ENCODE measurements at places on chromosomes 2 and 18. TPM values are rescaled to one million over a fixed set of nuclear protein-coding genes. Genes with fewer than 3 reads are reported as not detected.

DNA sequence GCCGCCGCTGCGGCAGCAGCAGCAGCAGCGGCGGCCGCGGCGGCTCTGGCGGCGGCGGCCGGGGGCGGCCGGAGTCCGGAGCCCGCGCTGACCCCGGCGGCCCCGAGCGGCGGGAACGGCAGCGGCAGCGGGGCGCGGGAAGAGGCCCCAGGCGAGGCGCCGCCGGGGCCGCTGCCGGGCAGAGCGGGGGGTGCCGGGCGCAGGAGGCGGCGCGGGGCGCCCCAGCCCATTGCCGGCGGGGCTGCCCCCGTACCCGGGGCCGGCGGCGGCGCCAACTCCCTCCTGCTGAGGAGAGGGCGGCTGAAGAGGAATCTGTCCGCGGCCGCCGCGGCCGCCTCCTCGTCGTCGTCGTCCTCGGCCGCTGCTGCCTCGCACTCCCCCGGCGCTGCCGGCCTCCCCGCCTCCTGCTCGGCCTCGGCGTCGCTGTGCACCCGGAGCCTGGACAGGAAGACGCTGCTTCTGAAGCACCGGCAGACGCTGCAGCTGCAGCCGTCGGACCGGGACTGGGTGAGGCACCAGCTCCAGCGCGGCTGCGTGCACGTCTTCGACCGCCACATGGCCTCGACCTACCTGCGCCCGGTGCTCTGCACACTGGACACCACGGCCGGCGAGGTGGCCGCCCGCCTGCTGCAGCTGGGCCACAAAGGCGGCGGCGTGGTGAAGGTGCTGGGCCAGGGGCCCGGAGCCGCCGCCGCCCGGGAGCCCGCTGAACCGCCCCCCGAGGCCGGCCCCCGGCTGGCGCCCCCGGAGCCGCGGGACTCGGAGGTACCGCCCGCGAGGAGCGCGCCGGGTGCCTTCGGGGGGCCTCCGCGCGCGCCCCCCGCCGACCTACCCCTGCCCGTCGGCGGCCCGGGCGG, 646 bp downstream of the PHLPP1 start:
- no peaks in the 10 kb centered on the region for H3K27me3 ChIP-seq
- peak; percentile 78 for DNase-seq

DNA sequence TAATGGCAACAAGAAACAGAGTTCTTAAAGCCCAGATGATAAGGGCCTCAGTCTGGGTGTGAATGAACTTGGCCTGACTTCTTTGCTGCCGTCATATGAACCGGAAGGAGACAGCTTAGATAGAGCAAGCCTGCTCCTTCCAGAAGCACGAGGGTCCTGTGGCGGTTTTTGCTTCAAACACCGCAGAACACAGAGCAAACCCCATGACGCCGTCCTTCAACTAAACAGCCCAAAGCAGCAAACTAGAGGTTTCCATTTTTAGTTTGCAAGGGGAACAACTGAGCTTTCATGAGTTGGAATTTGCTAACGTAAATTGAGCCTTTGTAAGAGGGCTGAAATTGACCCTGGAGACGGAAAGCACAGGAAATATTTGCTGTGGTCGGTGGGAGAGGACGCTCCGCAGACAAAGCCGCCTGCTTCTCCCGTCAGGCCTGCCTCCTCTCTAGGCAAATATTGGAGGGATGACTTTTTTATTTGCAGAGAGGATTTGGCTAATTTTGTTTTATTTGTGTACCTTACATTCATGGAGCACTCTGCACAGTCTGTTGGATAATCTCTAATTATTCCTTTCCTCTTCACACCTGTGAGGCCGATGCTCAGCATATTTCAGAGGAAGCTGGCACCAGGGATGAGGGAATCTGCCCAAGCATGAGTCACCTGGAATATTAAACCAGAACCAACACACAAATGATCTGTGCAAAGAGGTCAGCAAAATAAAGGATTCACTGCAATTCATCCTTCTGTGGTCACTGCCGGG, 134.0 kb upstream of the NCK2 start:
- H3K4me3 ChIP-seq, result no peak overlapping the region
- H3K27ac ChIP-seq, result no peak overlapping the region
- H3K4me1 ChIP-seq, result no peaks in the 10 kb centered on the region
- no peak for DNase-seq
- no peaks in the 10 kb centered on the region for H3K27me3 ChIP-seq

ABCA12 gene
- total RNA-seq, result not detected

CAPN14 gene
- total RNA-seq, result 0.43 TPM

EDAR gene
- total RNA-seq, result not detected

DNA sequence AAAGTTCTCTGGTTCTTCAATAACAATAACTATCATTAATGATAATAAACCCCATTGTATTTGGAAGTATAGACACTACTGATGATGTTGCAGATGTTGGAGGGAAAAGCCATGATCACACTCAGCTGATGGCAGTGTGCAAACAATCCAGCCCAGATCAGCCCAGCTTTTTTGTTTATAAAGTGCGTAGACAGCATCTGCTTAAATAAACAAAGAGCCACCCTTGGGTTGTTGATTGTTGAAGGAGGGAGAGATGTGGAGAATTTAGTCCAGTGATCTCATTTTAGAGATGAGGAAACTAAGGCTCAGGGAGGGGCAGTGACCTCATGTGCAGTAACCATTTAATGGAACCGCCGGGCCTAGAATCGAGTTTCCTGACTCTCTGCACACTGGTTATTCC, 56.0 kb upstream of the MEX3C start:
- H3K36me3 ChIP-seq, result no peaks in the 10 kb centered on the region
- H3K4me3 ChIP-seq, result no peak overlapping the region
- no peak for DNase-seq
- H3K4me1 ChIP-seq, result peaks cover 13% of the 10 kb centered on the region
- no peak overlapping the region for H3K27ac ChIP-seq

DNA sequence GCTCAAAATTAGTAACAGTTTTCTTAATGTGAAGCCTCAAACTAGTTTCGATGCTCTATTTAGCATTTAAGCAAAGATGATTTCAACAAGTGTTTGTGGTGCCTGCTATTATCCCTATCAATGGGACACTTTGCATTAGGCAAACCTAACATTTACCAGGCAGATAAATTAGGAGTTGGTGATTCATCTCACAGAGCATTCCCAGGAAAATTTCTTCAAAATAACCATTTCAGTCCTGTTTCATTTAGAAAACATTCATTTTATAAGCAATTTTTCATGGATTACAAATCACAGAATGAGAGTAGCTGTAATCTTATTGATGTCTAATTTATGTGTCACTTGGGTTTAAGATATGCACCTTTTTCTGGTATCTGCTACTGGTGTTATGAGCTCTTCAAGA, 62.7 kb downstream of the CLHC1 start:
- H3K27ac ChIP-seq, result no peak overlapping the region
- no peak overlapping the region for H3K4me3 ChIP-seq
- H3K4me1 ChIP-seq, result no peaks in the 10 kb centered on the region
- DNase-seq, result no peak
- H3K27me3 ChIP-seq, result no peaks in the 10 kb centered on the region

GRCh38 chr2:95289253-95289652, 7.9 kb upstream of the KCNIP3 start:
- H3K27ac ChIP-seq, result no peak overlapping the region
- peaks cover 5% of the 10 kb centered on the region for H3K36me3 ChIP-seq
- no peak for DNase-seq
- no peak overlapping the region for H3K4me3 ChIP-seq
- H3K27me3 ChIP-seq, result no peaks in the 10 kb centered on the region

GRCh38 chr2:108585436-108585835, 51.2 kb downstream of the LIMS1 start:
- H3K4me1 ChIP-seq, result peaks cover 45% of the 10 kb centered on the region
- H3K36me3 ChIP-seq, result no peaks in the 10 kb centered on the region
- DNase-seq, result no peak
- H3K27me3 ChIP-seq, result no peaks in the 10 kb centered on the region
- H3K27ac ChIP-seq, result no peak overlapping the region

DNA sequence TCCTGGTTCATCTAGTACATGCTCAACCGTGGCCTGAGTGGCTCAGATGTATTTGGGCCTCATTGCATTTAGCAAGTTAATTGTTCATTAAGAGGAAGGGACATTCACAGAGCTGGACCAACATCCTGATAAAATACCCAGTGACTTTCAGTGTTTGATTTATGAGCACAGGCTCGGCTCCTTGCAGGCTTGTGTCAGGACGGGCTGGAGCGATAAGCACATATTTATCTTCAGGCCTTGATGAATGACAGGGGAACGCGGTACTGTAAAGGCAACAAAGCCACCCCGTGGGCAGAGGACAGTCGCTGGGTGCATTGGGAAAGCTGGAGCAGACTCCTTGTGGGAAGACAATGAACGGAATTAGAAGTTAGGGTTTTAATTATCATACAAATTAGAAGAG, 548.6 kb upstream of the HS6ST1 start:
- H3K27me3 ChIP-seq, result no peaks in the 10 kb centered on the region
- no peak for DNase-seq
- H3K4me1 ChIP-seq, result no peaks in the 10 kb centered on the region
- no peak overlapping the region for H3K4me3 ChIP-seq
- H3K27ac ChIP-seq, result no peak overlapping the region
- no peaks in the 10 kb centered on the region for H3K36me3 ChIP-seq

GRCh38 chr2:1614564-1614963, 129.8 kb downstream of the PXDN start:
- no peak overlapping the region for H3K4me3 ChIP-seq
- DNase-seq, result no peak
- no peaks in the 10 kb centered on the region for H3K36me3 ChIP-seq
- no peaks in the 10 kb centered on the region for H3K4me1 ChIP-seq

GRCh38 chr2:60707750-60708371, 48.2 kb upstream of the PAPOLG start:
- peaks cover 3% of the 10 kb centered on the region for H3K27me3 ChIP-seq
- peaks cover 5% of the 10 kb centered on the region for H3K4me1 ChIP-seq
- H3K36me3 ChIP-seq, result no peaks in the 10 kb centered on the region
- no peak overlapping the region for H3K4me3 ChIP-seq
- DNase-seq, result no peak

DNA sequence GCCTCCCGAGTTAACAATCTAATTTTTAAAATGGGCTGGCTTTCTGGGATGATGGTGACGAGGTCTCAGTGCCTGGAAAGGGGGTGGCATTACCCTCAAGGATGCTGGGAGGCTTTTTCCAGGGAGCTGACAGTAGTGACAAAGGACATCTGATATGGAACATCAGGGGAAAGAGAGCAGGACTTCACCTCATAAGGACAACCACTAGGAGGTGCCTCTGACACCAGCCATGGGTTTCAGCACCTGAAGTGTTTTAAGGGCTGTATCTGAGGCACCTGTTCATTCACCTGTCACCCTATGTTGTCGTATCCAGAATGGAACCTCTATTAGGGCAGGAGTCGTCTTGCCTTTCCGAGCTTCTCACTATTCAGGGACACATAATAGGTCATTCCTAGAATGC, 10.8 kb downstream of the IL36B start:
- no peaks in the 10 kb centered on the region for H3K4me1 ChIP-seq
- H3K4me3 ChIP-seq, result no peak overlapping the region
- H3K27ac ChIP-seq, result no peak overlapping the region
- no peaks in the 10 kb centered on the region for H3K36me3 ChIP-seq
- DNase-seq, result no peak
- H3K27me3 ChIP-seq, result peaks cover 23% of the 10 kb centered on the region

NTSR2 gene
- total RNA-seq, result not detected

- no peak overlapping the region for H3K27ac ChIP-seq
- peaks cover 4% of the 10 kb centered on the region for H3K36me3 ChIP-seq
- H3K4me3 ChIP-seq, result no peak overlapping the region
- no peaks in the 10 kb centered on the region for H3K4me1 ChIP-seq
Measured at GRCh38 chr2:149662556-149662955, 75.0 kb upstream of the MMADHC start.

Measured in natural killer cell treated with Interleukin-12 subunit alpha and Interleukin-12 subunit beta and Interleukin-15 and Interleukin-18, amount 100 ng/mL, for 72 hours (primary cell).